Lung microvascular endothelial cell (primary cell): ENCODE measurements at places on chromosomes 12 and 14. TPM values are rescaled to one million over a fixed set of nuclear protein-coding genes. Genes with fewer than 3 reads are reported as not detected.

DNA sequence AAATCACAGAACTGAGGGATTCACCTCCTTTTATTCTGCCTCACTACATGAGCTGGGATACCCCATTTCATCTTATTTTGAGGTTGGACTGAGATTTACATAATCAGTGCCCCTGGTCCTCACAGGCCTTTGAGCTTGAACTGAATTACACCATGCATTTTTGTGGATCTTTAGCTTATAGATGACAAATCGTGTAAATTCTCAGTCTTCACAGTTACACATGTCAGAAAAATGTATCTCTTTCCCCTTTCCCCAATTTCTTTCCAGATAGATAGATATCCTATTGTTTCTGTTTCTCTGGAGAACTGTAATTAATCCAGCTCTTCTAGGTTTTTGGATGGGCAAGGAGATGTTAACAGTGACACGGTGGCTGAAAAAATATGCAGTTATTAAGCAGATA, 1778.9 kb upstream of the SEL1L start:
- DNase-seq, result no peak

The OVCH1 gene
- under 0.01 TPM in 1 of 2 replicates, not detected in the other for total RNA-seq

GRCh38 chr14:90495357-90496276, 98.8 kb downstream of the CALM1 start:
- peak; percentile 79 for DNase-seq

The TPPP2 gene
- total RNA-seq, result not detected in 2 replicates

The TAS2R7 gene
- total RNA-seq, result not detected in 2 replicates

DNA sequence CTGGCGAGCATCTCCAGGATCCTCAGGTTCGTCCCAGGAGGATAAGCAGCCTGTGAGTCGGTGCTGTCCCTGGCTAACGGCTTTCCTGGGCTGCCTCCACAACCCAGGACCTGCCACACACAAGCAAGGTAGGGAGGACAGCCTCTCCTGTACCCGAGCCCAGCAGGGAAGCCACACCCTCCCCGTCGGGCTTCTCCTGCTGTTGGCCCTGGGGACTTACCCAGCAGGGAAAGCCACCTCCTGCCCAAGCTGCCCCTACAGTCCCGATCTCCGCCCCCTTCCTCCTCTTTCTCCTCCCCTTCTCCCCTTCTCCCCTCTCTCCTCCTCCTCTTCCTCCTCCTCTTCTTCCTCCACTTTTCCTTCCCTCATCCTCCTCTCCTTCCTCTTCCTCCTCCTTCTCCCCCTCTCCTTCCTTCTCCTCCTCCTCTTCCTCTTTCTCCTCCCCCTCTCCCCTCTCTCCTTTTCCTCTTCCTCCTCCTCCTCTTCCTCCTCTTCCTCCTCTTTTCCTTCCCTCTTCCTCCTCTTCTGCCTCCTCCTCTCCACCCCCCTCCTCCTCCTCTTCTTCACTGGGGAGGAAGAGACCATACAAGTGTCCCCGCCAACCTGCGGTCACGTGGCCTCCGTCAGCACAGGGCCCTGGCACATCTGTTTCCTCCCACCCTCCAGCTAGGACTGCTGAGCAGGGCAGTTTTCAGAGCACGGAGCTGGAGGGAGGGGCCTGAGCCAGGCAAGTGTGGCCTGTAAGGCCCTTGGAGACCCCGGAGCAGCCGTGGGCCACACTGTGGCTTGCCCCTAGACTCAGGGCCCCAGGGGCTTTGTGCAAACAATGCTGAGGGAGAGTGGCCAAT, 17.3 kb upstream of the RFLNA start:
- no peak for DNase-seq

GRCh38 chr14:53951627-53952303, 4.9 kb downstream of the BMP4 start:
- DNase-seq, result peak; percentile 25

The ANG gene
- 5.2 and 7.2 TPM in 2 replicates for total RNA-seq

- no peak for DNase-seq
Observed at GRCh38 chr12:5140190-5140589, 96.5 kb downstream of the KCNA5 start.

DNA sequence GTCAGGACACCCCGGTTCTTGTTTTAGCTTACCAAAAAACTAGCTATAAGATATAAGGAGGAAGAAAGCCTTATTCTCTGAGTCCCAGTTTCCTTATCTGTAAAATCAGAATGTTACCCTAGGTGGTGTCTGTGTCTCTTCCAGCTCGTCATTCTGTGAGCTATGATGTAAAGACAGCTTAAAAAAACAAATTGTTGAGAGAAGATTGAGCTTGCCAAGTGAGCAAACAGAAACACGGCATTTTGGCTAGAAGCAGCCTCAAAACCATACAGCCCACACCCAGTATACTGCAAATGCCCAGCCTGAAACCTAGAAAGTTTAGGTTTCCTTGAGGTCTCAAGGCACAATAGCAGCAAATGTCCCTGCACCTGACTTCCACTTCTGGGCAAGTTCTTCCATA, 151.4 kb downstream of the SSPN start:
- no peak for DNase-seq

The CMA1 gene
- total RNA-seq, result not detected in 2 replicates

- no peak for DNase-seq
Observed at GRCh38 chr12:247271-247670, 15.4 kb downstream of the SLC6A13 start.

GRCh38 chr14:73732006-73732405, 17.8 kb upstream of the PNMA1 start:
- DNase-seq, result no peak

GRCh38 chr12:113700943-113701342, 229.3 kb upstream of the LHX5 start:
- DNase-seq, result no peak

The KRT7 gene
- total RNA-seq, result 6.7 and 121 TPM in 2 replicates

The ADAM21 gene
- under 0.01 TPM in 2 replicates for total RNA-seq

The MYO1A gene
- not detected in 2 replicates for total RNA-seq

The IL31 gene
- total RNA-seq, result not detected in 2 replicates

DNA sequence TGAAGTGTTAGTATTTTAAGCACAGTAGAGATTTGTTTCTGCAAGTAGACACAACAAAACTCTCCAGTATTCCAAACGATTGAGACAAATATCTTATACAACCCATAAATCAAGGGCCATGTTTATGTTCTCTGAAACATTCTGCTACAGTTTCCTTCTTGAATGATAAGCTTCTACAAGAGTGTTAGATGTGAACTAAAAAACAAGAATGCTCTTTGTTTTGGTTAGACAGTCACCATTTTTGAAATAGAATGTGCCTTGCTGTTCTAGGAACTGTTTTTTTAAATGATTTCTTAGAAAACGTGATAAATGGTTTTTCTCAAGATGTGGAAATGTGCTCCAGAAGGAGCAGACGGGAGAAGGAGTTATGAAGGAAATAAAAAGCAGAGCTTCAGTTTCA, 1656.3 kb upstream of the FLRT2 start:
- no peak for DNase-seq

The PLA2G1B gene
- total RNA-seq, result not detected in 2 replicates

DNA sequence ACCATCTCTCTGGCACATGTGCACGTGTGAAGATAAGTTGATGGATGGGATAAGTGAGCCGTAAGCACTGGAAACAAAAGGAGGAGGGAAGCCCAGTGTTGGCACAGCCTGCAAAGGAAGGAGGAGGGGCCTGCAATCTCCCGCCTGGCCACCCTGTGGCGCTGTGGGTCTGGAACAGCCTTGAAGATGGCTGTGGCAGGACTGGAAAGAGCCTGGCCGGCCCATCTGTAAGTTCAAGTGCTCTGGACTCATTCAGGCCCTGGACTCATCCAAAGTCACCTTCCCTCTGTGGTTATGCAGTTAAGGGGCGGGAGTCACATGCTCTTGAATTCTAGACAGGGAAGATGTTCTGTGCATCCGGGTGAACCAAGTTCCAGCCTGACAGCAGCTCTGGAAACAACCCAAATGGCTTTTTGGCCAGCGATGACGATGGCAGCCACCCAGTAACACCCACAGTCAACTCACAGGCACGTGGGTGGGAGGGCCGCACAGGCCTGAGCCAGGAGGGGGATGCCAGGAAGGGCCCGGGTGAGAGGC, 50.4 kb downstream of the CHGA start:
- DNase-seq, result peak; percentile 52

DNA sequence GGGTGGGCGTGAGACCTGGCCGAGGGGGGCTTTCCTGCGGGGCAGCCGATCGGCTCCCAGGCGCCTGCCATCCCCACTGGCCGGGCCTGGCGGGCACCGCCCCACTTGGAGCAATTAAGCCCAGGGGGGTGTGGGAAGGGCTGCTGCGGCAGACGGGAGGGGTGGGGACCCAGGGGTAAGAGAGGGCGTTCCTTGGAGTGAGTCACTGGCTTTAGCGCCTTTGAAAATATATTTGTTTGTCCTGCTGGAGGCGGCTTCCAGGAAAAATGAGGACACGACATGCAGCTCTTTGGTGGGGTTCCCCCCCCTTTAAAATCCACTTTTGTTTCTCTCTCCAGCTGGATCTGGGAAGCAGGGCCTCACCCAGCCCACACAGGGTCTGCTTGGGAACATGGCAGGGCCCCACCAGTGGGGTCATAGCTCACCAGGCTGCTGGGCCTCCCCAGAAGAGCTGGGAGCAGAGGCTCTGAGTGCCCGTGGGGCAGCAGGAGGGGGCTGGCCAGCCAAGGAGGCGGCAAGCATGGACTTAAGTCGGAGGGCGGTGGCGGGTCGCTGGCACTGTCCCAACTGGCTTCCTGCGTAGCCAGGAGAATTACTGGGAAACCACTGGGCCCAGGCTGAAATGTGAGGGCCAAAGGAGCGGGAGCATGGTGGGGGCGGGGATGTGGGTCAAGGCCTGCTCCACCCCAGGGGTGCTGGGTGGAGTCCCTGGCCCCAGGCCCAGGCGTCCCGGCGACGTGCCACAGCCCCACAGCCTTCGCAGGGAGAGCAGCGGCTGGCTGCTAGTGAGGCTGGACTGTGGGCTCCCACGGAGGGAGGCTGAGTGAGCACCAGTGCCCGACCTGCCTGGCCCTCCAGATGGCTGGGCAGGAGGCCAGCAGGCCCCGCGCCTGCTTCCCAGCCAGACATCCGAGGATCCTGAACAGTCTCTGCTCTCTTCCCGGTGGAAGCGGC, 128.0 kb downstream of the RFLNA start:
- DNase-seq, result peak; percentile 93

GRCh38 chr12:31591380-31591901, 505 bp upstream of the DENND5B start:
- peak; percentile 42 for DNase-seq

The KRT80 gene
- 0.20 and 0.65 TPM in 2 replicates for total RNA-seq

- no peak for DNase-seq
Observed at GRCh38 chr12:57939291-57939690, 2.1 kb upstream of the ATP23 start.

DNA sequence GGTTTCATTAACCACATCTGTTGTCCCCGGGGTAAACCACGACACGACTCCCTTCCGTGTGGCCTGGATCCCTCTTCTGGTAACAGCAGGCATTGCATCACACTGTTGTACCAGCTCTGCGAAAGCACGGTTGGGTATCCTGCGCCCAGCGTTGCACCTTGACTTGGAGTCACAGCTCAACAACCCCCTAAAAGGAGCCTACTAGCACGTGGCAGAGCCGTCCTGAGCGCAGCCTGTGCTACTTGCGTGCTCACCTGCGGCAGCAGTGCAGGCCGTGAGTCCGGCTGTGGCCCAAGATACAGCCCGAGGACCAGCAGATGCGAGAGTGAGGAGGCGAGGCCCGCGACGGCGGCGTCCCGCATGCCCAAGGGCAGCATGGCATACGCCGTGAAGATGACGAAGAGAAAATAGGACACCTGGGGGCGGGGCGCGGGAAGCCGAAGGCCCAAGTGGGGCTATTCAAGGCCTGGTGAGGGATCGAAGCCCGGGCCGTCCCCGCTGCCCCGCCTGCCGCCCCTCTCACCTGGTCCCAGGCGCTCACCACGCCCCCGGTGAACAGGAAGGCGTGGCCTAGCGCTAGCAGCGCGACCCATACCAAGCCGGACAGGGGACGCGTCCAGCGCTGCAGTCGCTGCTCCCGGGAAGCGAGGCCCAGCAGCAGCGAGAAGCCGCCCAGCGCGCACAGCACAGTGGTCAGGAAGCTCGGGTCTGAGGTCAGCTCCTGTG, 2.4 kb downstream of the ADCY4 start:
- peak; percentile 75 for DNase-seq

DNA sequence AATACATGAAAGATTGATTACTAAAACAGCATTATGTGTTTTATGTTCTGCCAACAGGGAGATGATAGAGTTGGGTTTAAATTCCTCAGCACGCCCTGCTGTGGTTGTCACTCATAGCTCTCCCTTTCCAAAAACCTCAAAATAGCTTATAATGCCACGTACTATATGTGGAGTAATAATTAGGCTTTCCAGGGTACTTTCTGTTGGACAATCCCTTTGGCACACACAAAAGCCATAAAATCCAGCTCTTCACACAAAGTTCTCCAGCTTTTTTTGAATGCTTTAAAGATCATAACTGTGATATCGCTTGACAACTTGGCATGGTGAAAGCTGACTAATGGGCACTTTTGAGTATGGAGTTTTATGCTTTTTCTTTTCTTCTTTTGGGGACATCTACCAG, 145.3 kb upstream of the DCN start:
- no peak for DNase-seq

The MIPOL1 gene
- 6.1 and 6.9 TPM in 2 replicates for total RNA-seq

DNA sequence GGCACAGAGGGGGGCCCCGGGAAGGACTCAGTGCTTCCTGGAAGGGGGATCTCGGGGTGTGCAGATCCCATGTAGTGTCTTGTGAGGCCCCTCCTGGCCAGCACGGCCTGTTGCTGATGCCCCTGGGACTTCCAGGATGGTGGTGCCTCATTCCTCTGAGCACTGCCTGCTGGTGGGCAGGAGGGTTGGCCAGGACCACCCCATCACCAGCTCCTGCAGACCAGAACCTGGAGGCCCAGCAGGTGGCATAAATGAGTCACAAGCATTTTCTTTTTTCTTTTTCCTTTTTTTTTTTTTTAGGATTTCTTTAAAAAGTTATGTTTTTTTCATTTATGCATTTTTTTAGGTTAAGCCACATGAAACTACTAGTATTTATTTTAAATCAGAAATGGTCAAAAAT, 8.0 kb downstream of the MMP17 start:
- peak; percentile 51 for DNase-seq

DNA sequence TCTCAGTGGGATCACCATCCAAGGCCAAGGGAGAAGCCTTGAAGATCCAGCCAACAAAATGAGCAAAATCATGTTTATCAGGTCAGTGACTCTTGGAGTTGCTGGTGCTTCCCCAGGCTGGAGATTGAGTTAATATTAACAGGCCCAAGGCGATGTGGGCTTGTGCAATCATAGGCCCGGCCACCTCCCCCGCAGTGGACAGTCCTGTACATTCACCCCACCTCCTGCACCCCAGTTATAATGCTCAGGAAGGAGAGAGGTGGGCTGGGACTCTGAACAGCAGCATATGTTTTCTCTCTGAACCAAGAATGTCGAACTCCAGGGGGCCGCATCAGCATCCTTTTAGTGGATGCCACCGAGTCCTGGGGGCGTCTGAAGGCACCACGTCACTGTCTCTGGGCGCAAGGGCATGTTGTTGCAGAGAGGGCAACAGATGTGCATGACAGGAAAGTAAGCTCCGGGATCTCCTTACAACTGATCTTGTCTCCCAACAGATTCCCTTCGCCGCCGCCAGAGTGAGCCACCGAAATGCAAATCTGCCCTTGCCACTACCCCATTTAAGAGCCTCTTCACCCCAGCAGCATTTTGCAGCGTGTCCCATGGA, 32.2 kb upstream of the SERPINA6 start:
- DNase-seq, result no peak

GRCh38 chr12:94242901-94243300, 94.5 kb downstream of the PLXNC1 start:
- DNase-seq, result no peak

The P2RX7 gene
- total RNA-seq, result 3.1 and 7.1 TPM in 2 replicates

GRCh38 chr12:47860279-47860841, 40.7 kb upstream of the HDAC7 start:
- no peak for DNase-seq
